GM18507 (cell line): ENCODE measurements at places on chromosomes 16 and 17.
A peak's percentile ranks its signal among the peaks of the same experiment; 100 is the strongest.

GRCh38 chr17:40363111-40363827 lies 1.3 kb downstream of the GJD3 start:
- DNase-seq, result no peak

- no peak for DNase-seq
Observed at GRCh38 chr17:5705876-5706576, 121.7 kb upstream of the NLRP1 start.

DNA sequence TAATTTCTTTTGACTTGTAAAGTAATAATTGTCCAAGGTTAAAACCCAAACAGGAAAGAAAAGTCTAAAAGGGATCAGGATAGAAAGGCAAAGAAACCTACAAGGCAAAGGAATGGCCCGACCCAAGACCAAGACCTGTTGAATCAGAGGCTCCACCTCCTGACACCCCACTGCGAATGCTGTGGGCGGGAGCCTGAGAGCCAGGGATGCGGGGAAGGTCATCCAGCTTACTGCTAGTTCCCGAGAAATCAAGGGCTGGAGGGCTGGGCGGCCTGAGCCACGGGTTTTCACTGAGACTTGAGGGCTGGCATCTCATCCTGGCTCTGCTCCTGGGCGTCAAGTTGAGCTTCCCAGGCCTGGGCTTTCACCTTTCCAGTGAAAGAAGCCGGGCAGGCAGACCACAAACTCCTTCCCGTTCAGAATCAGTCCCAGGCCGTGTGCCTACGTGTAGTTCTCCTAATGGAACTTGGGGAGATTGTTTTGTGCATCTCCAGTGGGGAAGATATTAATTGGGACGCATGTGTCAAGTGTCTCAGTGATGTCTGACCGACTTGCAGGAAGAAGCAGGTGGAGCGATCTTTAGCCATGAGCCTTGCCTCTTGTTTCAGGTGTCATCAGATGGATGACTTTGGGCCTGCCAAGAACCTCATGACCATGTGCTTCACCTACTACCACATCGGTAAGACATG lies 36.9 kb downstream of the CIBAR2 start:
- DNase-seq, result no peak

DNA sequence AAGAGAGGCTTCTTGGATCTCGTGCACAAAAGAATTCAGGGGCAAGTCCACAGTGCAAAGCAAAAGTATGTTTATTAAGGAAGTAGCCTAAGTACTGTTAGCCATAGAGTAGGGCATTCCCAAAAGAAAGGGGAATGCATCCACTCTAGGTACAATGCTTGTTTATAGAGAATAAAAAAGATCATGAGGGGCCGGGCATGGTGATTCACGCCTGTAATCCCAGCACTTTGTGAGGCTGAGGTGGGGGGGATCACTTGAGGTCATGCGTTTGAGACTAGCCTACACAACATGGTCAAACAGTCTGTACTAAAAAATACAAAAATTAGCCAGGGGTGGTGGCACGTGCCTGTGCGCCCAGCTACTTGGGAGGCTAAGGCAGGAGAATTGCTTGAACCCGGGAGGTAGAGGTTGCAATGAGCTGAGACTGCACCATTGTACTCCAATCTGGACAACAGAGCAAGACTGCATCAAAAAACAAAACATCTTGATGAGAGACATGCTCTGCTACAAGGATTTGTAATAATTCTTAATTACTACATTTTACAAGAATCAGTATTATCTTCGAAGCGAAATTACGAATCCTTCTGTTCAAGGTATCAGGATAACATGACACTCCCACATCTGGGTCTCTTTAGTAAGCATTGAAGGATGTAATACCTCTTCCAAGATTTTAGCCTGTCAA lies 191.6 kb downstream of the CPPED1 start:
- DNase-seq, result no peak

DNA sequence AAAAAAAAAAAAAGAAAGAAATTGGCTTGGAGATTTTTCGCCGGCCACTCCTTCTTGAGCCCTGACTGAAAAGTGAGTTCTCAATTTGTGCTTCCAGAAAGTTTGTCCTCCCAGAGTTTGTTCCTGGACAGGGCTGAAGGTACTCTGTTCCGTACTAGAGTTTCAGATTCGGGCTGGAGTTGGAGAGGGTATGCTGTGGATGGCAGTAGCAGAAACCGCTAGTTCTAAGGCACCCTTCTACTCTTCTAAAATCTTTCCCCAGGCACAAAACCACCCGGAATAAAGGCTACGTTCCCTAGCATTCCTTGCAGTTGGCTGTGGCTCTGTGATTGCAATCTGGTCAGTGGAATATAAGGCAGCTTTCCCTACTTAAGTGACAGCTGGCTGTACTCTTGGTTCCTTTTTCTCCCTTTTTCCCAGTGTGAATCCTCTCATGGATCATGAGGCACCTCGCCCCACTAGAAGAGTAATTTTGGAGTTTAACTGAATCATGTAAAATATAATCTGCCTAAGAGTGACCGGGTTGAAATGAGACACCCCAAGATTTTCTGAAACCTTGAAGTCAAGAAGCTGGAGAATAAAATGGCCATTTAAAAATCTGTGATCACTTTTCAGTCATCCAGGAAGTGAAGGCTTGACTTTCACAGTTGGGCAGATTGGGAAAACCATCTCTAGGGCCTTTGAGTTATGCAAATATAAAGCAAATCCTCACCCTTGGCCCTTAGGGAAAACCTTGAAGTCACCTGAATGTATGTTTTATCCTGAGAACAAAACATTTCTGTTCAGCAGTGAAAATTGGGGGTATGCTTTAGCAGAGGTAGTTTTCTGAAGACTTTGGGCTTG lies 901 bp upstream of the HEATR6 start:
- DNase-seq, result no peak

DNA sequence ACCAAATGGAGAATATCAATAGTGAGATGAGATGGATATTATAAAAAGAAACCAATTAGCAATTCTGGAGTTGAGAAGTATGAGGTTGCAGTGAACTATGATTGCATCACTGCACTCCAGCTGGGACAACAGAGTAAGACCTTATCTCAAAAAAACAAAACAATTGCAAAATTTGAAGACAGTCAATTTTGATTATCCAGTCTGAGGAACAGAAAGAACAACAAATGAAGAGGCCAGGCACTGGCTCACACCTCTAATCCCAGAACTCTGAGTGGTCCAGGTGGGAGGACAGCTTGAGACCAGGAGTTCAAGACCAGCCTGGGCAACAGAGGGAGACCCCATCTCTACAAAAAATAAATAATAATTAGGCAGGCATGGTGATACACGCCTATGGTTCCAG lies 35.0 kb downstream of the USP32 start:
- no peak for DNase-seq

DNA sequence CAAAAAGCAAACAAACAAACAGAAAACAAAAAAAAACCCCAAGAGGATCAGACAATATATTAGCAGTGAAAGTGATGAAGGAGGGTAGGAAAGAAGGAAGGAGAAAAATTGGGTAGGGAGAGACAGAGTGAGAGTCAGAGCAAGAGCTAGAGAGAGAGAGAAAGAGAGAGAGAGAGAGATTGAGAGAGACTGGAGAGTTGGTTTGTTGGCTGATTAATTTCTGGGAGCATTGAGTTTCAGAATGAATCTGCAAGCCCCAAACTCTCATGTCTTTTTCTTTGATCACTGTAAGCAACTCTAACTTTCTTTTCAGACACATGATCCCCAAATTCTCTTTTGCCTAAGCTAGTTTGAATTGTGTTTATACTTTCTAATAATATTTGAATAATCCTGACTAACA lies 388.1 kb downstream of the SHISA9 start:
- no peak for DNase-seq

DNA sequence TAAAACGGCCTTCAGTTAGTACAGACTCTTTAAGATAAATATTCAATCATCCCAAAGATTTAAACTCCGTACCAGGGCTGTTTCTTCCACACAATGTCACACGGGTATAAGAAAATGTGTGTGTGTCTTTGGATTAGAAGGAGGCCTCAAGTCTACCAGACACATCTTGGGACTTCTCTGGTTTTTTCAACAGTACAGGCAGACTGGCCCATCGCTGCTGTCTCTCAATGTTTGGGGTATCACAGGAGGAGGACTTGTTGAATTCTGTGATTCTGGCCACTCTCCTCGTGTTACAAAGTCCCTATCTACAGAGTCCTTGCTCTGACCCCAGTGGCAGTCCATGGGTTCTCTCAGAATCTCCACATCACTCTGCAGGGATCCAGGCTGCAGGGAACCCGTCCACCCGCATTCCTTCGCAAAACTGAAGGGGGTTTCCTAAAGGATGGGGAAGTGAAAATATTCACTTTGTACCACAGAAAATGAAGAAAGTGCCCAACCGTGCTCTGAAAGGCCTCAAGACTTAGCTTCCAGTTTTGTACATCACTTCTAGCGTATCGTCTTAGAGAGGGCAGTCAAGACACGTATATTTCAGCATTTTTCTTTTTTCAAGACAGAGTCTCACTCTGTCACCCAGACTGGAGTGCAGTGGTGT lies 373.2 kb downstream of the NPIPA8 start:
- DNase-seq, result peak; percentile 8

DNA sequence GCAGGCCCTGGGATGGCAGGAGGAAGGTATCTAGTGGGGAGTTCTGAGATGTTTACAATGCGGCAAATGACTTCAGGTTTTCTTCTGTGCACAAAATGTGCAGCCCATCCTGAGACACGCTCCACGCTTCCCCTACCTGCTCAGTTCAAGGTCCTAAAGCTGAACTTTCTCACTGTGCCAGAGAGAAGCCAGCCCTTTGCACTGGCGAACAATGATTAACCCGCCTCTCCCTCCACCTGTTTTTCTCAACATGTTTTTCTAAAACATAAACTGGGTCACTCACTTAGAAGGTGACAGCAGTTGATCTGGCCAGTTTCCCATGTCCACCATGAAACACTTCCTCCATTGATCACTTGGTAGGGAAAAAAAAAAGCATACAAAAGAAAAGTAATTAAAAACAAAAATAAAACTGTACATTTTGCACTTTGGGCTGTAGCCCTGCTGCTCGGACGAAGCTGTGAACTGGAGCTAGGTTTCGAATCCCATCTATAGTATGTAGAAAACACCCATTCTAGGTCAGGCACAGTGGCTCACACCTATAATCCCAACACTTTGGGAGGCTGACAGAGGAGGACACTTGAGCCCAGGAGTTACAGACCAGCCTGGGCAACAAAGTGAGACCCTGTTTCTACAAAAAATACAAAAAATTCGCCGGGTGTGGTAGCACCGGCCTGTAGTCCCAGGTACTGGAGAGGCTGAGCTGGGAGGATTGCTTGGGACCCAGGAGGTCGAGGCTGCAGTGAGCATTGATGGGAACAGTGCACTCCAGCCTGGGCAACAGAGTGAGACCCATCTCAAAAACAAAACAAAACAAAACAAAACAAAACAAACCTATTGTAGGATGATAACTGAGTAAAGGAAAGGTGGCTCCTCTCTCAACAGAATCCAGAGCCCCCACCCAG lies 6.1 kb upstream of the G6PC1 start:
- no peak for DNase-seq

DNA sequence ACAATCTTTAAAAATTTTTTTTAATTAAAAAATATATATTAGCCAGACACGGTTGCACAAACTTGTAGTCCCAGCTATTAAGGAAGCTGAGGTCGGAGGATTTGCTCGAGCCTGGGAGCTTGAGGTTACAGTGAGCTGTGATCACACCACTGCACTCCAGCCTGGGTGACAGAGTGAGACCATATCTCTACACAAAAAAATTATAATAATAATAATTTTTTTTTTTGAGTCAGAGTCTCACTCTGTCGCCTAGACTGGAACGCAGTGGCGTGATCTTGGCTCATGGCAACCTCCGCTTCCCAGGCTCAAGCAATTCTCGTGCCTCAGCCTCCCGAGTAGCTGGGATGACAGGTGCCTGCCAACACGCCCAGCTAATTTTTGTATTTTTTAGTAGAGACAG lies 23.8 kb downstream of the LITAF start:
- DNase-seq, result no peak

DNA sequence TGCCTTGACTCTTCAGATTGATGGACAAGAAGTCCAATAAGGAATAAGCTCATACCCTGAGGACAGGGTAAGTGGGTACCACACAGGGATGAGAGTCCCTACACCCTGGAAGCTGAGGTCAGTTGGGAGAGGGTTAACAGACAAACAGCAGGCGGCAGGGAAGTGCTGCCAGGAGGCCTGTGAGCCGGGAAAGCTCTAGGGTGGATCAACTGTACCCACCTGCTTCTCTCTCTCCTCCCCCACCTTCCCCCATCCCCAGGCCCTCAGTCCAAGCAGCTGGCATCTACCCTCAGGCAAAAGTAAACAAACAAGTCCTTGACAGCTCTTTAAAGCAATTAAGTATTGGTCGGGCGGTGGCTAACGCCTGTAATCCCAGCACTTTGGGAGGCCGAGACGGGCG lies 20.7 kb upstream of the MYLK3 start:
- DNase-seq, result no peak

GRCh38 chr16:10675216-10675615 lies 19.5 kb downstream of the TEKT5 start:
- no peak for DNase-seq

DNA sequence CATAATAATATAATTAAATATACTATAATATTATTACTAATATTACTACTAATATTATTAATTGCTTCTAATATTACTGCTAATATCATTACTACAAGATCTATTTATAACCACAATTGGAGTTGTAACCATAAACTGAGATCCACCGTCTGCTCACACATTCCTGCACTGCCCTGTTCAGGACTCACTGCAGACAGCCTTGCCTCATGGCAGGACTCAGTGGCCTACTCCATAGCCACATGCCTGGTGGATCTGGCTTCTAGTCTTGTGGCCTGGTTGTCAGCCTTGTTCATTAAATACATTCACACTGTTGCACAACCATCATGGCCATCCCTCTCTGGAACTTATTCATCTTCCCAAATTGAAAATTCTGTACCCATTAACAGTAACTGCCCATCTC lies 48.0 kb downstream of the SRL start:
- DNase-seq, result no peak

- DNase-seq, result no peak
Observed at GRCh38 chr17:19418251-19418992, 7.4 kb downstream of the RNF112 start.

GRCh38 chr16:12214509-12214908 lies 238.0 kb downstream of the SNX29 start:
- no peak for DNase-seq

GRCh38 chr17:58337210-58337599 lies 8.6 kb upstream of the TSPOAP1 start:
- DNase-seq, result no peak

- no peak for DNase-seq
Observed at GRCh38 chr16:23504076-23504452, 6.2 kb downstream of the GGA2 start.
